ENCODE measurements at places on chromosomes 16 and 17. TPM values are rescaled to one million over a fixed set of nuclear protein-coding genes. Genes with fewer than 3 reads are reported as not detected.

The SYNGR3 gene
- polyA plus RNA-seq: 0.53 TPM

The TRAPPC1 gene
- 136 TPM for polyA plus RNA-seq

The NEK8 gene
- 1.0 TPM for polyA plus RNA-seq

The SPEM1 gene
- not detected for polyA plus RNA-seq

The UBE2I gene
- polyA plus RNA-seq: 67.2 TPM

All from heart left ventricle (tissue), 16 donors.